NCI-H69 (cell line): ENCODE measurements at places on chromosomes 12 and 14.

DNA sequence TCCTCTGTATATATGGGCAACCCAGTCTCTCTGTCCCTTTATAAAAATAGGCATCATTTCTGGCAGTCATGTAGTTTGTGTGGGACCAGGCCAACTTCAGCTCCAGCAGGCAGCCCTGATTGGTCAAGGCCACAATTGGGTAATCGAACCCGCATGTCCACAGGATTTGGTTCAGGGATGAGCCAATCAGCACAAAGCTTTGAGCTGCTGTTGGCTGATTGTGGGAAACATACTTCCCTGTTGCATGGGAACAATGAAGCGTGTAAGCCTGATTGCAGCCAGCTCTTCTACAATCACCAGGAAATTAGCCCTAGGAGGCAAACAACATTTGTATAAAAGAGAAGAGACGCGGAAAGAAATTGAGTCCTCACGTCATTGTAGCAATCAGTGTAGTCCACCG, 328.6 kb downstream of the PCNX1 start:
- peak; percentile 92 for DNase-seq

- DNase-seq, result no peak
Measured at GRCh38 chr12:52839436-52840105, 5.5 kb upstream of the KRT79 start.

- DNase-seq, result no peak
Measured at GRCh38 chr14:64476438-64476837, 11.1 kb downstream of the AKAP5 start.

DNA sequence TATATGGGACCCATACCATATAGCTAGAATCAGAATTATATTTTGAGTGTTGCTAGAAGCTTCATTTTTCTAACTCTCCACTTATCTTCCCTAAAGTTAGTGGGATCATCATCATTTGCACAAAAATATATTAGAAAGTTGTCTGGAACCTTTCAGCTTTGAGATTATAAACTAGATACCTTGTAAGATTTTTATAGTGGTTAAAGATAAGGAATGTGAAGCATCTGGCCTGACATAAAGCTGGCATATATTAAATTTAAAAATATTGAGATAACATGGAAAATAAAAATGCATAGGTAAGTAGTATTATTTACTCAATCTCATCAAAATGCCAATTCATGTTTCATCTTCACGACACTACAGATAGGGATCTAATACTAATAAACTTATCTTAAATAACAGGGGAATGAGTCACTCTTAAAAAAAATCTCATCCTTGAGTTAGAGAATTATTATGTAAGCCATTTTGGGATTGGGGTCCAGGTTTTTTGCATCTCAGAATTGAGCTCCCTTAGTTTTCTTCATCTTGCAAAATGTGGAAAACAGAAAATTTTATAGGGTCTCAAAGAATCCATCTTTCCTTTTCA, 318.5 kb downstream of the KCNC2 start:
- DNase-seq, result no peak

- no peak for DNase-seq
Measured at GRCh38 chr12:65742018-65743010, 82.0 kb upstream of the HMGA2 start.

DNA sequence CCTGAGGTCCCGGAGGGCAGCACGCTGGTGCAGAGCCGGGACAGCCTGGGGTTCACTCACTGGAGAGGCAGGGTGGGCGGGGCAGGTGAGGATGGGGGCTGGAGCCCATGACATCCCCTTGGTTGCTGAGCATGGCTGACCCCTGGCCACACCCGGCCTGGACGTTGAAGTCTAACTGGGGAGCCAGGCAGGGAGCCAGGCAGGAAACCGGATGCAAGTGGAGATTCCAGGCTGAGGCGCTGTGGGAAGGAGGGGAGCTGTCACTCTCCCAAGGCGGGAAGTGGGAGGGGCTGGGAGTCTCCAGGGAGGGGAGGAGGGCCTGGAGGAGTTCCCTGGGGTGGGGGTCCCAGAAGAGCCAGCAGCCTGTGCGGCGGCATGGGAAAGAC, 7.7 kb upstream of the INF2 start:
- DNase-seq, result peak; percentile 73

- DNase-seq, result no peak
Measured at GRCh38 chr14:57833323-57833722, 32.6 kb downstream of the SLC35F4 start.

GRCh38 chr12:98543701-98544100, 28.3 kb downstream of the TMPO start:
- DNase-seq, result no peak

DNA sequence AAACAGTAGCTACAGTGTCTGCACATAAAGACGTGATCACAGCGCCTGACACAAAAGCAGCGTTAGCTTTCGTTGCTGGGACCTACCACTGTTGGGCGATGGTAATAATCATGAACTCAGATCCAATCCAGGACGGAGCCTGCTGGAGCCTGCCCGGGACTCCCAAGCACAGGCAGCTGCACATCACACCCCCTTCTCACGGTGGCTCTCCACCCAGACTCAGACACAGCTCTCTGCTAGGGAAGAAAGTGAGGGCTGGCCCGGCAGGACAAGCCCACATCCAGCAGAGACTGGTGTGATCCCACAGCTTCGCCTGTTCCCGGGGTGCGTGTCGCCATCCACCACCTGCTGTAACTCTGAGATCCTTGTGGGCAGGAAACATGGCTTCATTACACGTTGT, 49.9 kb upstream of the FOXN3 start:
- no peak for DNase-seq

DNA sequence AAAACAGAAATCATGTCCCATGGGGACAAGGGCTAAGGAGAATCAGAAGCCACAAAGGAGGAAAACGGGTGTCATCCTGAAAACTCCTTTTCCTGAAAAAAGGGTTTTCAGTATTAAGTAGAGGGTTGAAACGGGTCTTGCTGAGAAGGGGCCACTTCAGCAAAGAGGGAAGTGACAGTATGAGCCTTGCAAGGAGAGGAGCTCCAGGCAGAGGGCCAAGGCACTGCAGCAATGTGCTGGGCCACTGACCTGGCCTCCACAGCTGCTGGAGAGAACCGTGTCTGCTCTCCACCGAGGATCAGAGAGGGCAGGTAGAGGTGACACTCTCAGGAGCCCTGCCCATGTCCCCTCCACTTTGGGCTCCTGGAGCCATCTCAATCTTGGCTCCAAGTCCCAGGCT, 103.3 kb downstream of the NCOR2 start:
- DNase-seq, result peak; percentile 83

GRCh38 chr12:49707812-49708147, 575 bp upstream of the FMNL3 start:
- no peak for DNase-seq

- DNase-seq, result peak; percentile 61
Measured at GRCh38 chr14:61611880-61612630, 83.3 kb upstream of the HIF1A start.

- no peak for DNase-seq
Measured at GRCh38 chr12:122020795-122021192, 890 bp upstream of the BCL7A start.

GRCh38 chr14:64501411-64502171, 2.0 kb downstream of the ZBTB25 start:
- DNase-seq, result peak; percentile 91

DNA sequence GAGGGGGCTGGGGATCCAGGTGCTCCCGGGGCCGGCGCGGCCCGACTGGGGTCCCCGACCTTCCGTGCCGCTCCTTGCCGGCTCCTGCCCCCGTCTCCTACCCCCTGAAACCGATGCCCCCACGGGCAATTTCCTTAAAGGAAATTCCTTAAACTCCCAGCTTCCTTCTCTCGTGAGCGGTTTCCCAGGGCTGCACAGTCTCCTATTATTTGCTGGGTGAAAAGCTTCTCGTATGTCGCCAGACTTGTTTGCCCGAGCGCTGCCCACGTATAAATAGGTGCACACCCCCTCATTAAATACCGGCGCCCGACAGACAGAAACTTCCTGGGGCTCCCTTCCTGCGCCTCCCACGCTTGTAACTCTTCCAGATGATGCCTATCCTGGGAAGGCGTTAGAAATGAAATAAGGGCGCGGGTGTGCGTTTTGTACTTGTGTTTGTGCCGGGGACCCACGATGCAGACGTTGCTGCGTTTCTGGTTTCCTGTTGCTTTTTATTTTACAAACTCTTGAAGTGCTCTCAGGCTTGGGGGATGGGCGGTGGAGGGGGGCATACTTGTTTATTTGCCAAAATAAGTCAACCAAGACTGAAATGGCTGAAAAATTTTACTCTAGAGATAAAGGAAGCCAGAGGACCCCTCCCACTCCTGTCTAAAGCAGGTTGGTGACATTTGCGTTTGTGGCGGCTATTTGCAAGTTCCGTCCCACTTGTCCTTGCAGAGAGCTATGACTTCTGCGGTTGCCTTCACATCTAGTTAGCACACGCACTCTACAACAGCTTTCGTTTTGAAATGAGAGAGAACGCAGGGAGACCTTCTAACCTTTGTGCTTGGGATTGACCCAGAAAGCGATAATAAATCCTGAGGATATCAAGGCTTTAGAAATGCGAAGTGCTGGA, 1.0 kb downstream of the HIP1R start:
- peak; percentile 84 for DNase-seq

DNA sequence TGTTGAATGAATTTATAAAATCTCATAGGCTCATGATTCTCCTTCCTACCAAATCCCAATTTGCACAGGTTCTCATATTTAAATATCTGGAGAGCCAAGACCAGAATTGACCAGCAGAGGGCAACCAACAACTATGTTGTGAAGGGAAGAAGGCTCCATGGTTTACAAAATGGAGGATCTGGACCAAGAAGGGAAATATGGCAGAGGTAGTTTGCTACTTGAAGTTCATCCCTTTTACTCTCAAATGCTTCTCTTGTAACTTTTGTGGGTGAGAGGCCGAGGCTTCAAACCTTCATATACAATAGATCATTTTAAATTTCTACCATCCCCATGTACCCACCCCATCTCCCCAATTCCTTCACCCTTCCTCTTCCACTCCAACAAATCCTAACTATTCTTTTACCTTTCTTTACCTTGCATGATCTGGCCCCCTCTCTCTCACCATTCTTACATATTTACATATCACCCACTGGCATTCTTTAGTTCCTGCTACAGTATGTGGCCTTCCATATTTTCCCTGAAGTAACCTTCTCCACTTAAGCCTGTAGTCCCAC, 3.8 kb upstream of the SMARCC2 start:
- peak; percentile 94 for DNase-seq

GRCh38 chr14:65850429-65851135, 438.1 kb downstream of the FUT8 start:
- DNase-seq, result peak; percentile 98

DNA sequence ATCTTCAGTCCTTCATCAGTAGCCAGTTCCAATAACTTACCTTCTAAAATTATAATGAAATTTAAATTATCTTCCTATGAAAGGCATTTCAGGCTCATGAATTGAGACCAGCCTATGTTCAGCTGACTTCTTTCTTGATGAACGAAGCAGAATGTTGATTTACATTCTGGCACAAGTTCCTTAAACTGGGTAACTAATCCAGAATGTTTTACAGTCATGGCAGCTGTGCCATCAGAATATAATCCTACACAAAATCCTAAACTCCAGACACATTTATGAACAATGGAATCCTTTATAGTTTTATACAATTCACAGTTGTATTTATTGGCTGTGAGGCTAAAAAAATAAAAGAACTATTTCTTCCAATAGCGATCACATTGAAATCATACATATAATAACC, 97.3 kb upstream of the CPM start:
- DNase-seq, result no peak

- DNase-seq, result no peak
Measured at GRCh38 chr12:105433804-105434203, 103.3 kb downstream of the C12orf75 start.

- DNase-seq, result peak; percentile 25
Measured at GRCh38 chr14:90660865-90661570, 155.2 kb downstream of the TTC7B start.

GRCh38 chr12:108214486-108214885, 85.4 kb downstream of the WSCD2 start:
- no peak for DNase-seq

DNA sequence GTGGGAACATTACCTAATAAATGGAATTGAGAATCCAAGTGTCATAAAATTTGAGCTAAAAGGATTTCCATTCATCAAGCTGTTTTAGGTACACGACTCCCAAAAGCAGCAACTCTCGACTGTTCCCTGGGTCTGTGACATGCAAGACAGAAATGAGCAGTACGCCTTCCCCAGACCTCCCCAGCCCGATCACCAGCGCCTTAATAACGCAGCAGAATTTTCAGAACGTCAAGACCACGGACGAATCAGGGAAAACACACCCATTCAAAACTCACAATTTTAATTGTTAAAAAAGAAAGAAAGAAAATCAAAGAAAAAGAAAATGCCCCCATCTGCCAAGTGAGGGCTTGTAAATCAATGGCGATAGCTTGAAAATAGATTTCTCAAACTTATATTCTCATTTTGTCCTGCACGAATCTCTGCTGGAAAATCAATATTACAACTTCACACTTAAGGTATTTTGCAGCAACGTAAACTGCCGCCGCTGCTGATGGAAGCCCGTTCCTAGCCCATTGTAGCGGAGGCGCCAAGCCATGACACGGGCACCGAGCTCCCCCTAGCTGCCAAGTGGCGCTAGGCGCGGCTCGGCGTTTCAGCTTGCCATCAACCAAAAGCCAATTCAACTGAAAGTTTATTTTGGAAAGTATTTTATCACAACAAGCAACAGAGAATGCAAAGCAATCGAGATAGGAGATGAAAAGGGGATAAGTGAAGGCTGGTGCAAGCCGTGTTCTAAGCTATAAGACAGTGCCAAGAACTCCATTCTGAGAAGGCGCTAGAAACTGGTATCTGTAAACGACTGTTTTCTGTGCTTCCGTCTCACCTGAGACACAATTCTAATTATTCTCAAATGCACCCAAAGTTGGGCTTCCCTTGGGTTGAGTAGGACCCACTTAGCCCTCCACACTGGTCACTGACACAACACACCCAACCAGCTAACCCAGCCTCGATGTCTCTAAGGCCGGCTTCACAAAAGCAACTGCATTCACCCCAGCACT, 5.5 kb downstream of the BCL11B start:
- peak; percentile 72 for DNase-seq

- no peak for DNase-seq
Measured at GRCh38 chr12:125136702-125137101, 71.5 kb downstream of the AACS start.

- no peak for DNase-seq
Measured at GRCh38 chr12:104805186-104805585, 152.9 kb downstream of the SLC41A2 start.

GRCh38 chr12:51911307-51911706, 4.0 kb downstream of the ACVRL1 start:
- no peak for DNase-seq

GRCh38 chr12:111905502-111905901, 63.5 kb downstream of the MAPKAPK5 start:
- DNase-seq, result no peak

DNA sequence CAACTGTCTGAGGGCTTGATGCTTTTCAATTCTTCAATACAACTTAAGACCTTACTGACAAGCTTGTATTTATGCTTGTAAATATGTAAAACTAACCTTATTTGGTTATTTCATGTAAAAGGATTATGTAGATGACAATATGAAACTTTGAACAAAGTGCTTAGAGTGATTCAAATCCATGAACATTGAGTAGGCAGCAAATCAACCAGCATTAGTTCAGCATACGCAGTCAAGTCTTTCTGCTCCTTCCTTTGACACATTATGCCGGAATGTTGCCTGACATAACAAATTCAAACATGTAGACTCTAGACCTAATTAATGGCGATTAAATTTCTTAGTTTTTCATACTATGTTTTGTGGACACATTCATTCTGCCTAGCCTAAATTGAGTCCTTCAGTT, 105.2 kb downstream of the FGD4 start:
- no peak for DNase-seq
